Activated T-helper 17 cell treated with anti-CD3 and anti-CD28 coated beads, Interleukin-2, amount 50 U/mL, for 72 hours (primary cell): ENCODE measurements at places on chromosomes 5 and 9.

GRCh38 chr5:146643776-146644175 is 127.8 kb upstream of the GPR151 start:
- no peak for ATAC-seq

GRCh38 chr9:132842124-132843044 is 35.7 kb downstream of the AK8 start:
- no peak for ATAC-seq

- ATAC-seq = no peak
Measured at GRCh38 chr9:18754537-18754936, 278.5 kb downstream of the SAXO1 start.

- no peak for ATAC-seq
Measured at GRCh38 chr9:75855509-75855908, 35.0 kb upstream of the PCSK5 start.

GRCh38 chr5:133376986-133377385 is 235.4 kb downstream of the FSTL4 start:
- ATAC-seq = no peak

- ATAC-seq = no peak
Measured at GRCh38 chr5:16709691-16710433, 93.1 kb upstream of the RETREG1 start.

DNA sequence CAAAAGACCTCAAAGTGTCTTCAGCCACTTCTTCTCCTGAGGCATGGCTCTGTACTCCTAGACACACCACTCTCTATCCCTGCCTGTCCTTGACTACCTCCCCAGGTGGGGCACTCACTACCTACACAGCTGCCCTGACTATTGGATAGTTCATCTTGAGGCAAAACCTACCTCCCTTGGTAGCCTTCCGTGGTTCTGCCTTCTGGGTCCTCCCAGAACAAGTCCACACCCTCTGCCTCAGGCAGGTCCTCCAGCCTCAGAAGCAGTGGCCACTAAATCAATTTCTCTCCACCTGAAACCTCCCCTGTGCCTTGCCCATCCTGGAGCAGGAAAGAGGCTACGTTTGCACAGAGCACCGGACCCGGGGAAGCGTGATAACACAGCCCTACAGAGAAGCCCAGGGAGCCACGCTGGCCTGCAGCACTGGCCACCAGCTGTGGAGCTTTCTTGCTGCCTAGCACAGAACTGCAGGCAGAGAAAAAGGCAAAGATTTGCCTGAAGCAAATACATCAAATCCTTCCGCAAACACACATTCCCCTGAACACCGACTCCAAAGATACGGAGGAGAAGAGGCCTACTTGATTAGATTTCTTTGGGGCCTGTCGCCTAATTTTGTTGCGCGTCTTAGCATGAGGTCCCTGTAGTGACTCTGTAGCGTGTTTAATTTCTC is 141.8 kb downstream of the C9orf50 start:
- ATAC-seq = no peak

DNA sequence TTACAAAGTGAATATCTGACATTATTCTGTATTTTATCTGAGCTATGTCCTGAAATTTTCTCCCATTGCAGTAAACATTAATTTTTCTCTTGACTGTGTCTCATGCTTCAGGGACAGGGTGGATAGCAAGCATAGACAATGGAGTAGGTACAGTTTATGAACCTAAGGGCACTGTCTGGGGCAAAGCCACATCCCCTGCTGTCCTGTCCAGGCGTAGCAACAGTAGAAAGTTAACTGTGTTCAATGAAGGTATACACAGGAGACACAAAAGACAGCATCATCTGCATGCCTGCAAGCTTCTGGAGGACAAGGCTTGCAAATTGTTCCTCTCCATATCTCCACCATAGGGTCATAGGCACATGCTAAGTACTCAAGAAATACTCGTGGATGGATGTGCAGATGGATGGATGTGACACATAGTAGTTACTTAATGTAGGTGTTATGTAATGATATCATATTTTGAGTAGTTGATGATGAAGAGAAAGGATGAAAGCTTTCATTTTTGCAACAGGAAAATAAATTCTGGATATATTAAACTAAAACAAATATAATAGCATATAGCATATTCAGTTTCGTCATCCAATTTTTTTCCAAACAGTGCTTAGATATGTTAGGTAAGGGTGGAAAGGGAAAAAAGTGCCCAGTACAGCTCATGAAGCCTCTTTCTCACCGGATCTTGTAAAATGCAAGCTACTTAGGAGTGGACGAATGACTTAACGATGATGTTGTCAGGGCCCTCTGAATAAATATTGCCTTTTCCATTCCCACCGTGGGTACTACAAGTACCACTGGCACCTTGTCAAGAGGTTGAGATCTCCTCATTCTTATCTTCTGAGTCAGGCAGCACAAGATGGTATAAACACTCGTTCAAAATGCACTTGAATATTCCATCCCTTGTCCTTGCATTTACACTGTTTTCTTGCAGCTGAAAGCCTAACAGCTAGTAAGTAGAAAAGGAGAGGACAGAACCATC is 19.9 kb upstream of the ZSWIM6 start:
- no peak for ATAC-seq

DNA sequence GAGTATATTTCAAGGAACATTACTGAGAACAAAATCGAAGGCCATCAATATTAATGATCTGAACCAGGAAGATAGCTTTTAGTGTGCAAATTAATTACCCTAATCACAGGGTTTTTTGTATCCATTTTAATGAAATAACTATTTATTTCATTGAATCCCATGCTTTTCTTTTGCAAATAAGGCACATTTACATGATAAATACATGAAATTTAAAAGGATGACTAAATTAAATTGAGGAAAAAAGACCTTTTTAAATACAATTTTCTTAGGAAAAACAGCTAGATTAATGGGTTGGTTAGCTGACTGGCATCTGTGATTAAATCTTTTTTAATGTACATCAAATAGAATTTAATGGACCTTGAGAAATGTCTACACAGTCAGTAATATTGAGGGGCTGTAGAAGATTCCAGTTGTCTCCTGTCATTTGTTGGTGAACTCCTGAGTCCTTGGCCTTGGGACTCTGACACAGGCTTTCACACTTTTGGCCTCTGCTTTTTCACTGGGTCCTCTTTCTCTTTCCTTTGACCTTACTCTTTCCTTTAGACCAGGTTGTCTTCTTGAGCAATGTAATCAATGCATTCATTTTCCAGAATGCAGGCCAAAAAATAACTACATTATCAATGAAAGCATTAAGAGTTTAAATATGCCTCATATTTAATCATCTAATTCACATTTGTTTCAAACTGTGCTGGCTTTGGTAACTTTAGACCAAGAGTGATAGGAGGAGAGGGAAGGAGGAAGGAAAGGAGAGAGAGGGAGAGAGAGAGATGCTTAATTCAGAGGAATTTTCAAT is 511.5 kb downstream of the ZNF608 start:
- no peak for ATAC-seq

GRCh38 chr9:73165911-73166310 is 14.2 kb downstream of the ANXA1 start:
- no peak for ATAC-seq

DNA sequence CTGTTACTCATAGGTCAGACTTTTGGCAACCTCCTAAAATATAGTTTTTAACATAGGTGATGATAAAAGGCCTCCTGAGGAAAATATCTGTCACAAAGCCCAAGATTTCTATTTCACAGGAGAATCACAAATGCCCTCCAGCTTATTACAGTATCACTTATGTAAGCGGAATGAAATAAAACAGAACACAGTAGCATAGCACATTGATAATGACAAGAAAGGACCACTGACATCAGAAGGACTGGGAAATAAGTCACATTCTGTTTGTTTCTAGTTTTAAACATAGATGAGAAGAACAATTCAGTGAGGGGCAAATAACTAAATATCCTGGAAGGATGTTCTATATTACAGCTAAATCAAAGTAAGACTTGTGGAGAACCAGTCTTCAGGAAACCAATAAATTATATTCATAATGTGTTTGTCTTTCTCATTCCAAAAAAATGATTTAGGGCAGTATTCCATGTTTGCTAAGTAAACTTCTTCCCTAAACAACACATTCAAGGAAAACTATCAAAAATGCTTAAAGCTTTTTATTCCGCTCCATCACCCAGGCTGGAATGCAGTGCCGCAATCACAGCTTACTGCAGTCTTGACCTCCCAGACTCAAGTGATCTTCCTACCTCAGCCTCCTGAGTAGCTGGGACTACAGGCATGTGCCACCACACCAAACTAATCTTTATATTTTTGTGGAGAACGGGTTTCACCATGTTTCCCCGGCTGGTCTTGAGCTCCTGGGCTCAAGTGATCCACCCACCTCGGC is 20.8 kb upstream of the CTNNAL1 start:
- no peak for ATAC-seq

GRCh38 chr5:67059744-67060490 is 136.7 kb downstream of the CD180 start:
- no peak for ATAC-seq

- ATAC-seq = no peak
Measured at GRCh38 chr9:5631026-5631425, 2.1 kb downstream of the RIC1 start.

- ATAC-seq = no peak
Measured at GRCh38 chr9:106350777-106351176, 512.2 kb upstream of the ZNF462 start.

GRCh38 chr5:76425146-76425545 is 22.1 kb downstream of the IQGAP2 start:
- ATAC-seq = no peak

DNA sequence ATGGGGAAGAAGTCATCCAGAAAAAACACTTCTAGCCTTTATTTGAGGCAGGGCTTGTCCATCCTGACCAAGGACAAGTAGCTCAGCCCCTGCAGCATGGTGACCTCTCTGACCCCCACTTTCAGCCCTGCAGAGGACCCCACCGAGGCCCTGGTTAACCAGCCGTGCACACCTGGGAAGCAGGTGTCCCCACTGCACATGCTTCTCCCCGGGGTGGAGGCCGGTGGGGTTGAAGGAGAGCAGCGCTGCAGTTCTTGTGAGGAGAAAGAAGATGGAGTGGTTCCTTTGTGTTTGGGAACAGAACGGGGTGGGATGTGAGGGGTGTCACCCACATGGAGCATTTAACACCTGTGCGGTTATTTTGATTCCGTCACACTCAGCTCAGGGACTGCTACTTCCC is 21.1 kb upstream of the ZBTB34 start:
- no peak for ATAC-seq

DNA sequence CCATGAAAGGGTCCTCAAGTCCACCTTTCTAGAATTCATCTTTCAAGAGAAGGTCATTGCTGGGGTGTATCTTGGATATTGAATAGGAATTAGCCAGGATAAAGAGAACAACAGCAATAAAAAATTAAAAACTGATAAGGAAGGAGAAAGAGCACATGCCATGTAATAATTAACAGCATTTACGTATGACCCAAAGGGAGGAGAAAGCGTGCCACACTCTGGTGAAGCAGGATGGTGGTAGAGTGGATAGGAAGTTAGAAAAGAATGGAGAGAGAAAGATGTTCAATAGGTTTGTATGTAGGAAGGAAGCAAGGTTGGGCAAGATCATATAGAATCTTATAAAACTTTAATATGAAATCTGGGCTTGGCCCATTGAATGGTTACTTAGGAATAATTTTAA is 751.5 kb downstream of the MAT2B start:
- ATAC-seq = no peak

GRCh38 chr9:128168731-128169308 is 8.8 kb downstream of the BBLN start:
- no peak for ATAC-seq

GRCh38 chr9:97845763-97846162 is 7.3 kb upstream of the FOXE1 start:
- ATAC-seq = no peak

GRCh38 chr5:181170237-181170825 is 22.9 kb downstream of the OR2V2 start:
- ATAC-seq = no peak
